NCI-H1048 (cell line): ENCODE measurements at places on chromosomes 2 and 18.

DNA sequence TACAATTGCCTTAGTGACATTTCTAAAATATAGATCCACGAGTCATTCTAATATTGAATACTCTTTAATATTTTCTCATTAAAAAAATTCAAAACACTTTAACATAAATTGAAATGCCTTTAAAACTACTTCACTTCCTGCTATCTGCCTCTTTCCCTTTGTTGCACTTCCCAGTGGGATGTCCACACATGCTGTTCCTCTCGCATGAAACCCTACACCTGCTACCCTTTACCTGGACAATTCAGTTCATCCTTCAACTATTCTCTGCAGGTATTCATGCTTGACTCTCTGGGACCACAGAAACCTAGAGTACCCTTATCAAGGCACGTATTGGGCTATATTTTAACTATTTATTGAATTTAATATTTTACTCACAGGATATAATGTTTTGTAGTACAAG, 373.3 kb upstream of the GALNT5 start:
- no peak for DNase-seq

GRCh38 chr2:102271844-102272243, 39.5 kb upstream of the IL1RL1 start:
- no peak for DNase-seq

DNA sequence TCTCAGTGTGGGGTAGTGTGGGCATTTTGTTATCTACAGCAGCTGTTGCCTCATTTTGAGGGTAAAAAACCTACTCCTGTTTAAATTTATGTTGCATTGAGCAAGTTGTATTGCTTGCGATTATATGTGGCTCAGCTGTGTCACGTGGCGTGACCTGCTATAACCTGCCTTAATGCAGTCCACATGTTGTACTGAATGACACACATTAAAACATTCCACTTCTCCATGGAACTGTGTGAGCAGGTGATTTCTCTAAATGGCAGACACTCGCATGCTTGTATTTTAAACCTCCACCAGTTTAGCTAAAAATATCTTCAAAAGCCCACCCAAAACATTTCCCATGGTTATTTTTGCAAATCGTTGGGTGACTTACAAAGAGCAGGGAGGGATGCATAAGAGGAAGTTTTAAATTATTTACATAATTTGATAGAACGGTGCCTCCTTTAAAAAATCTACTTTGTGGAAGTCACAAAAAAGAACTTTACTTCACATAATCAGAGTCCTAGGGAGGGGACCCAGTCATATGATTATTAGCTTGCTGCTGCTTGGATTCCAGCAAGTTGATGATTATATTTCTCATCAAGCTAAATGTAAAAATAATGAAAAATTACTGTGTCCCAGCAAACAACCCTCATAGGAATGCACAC, 163.3 kb upstream of the ZEB2 start:
- DNase-seq, result no peak

GRCh38 chr18:45231617-45232016, 383.7 kb upstream of the SLC14A2 start:
- DNase-seq, result no peak

DNA sequence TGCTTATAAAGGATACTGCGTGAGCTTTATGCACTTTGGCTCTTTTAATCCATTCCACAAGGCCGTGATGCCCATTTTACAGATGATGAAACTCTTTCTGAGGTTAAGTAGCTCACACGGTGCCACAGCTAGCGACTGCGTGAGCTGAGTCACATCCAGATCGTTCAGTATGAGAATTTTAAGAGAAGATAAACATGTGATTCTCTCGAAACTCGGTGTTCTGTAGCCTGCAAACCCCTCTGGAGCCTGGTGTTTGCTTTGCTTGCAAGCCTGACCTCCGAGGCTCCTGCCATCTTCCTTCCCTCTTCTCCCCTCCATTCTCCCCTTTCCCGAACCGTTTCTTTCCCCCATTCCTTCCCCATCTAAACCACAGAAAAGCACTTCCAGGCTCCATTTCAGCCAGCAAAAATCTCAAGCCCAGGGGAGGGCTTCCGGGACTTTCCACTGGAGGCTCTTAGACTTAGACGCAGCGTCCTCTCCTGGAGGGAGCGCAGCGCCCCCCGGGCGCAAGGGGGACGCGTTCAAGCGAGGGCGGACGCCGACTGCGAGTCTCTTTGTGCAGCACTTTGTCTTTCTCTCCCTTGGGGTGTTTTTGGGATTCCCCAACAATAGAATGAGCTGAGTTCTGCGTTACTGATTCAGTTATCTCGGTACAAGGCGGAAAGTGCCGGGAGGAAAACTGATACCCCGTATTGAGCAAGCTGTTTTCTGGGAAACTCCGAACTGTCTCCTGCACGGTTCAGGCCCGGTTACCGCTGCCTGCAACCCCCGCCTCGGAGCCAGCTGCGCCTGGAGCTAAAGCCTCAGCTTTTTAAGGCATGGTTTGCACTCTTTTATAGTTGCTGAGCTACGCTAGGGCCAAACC, 38.0 kb downstream of the CYP1B1 start:
- DNase-seq, result no peak

DNA sequence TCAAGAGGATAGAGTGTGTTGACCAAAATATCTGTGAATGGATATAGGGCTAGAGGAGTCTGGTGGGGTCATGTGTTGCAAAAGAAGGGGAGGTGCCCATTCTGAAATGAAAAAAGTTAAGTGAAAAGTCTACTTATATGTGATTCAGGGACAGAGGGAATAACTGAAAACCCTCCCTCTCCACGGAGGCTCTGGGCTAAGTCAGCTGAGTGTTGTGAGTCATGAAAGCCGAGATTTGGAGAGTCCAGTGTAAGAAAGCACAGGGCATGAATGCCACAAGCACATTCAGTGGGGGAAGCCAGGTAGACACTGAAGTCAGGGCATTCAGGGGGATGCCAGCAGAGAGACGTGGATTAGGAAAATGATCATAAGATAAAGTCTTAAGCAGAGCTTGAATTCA, 871.9 kb downstream of the TSN start:
- DNase-seq, result no peak

- no peak for DNase-seq
Observed at GRCh38 chr2:60849187-60849586, 32.2 kb upstream of the REL start.

GRCh38 chr2:117432746-117433145, 381.7 kb upstream of the DDX18 start:
- no peak for DNase-seq

DNA sequence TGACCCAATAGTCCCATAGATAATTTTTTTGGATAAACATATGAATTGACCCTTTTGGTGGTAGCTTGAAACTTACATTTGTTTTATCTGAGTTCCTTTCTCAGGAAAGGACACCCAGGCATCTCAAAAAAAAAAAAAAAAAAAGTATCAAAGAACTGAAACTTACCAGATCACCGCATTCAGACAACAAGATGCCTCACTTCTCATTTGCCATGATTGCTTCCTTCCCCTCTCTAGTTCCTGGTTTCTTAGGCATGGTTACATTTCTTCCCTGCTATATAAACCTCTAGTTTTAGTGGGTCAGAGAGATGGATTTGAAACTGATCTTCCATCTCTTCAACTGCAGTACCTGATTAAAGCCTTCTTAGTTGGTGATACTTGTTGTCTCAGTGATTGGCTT, 240.1 kb downstream of the ACKR3 start:
- DNase-seq, result no peak

DNA sequence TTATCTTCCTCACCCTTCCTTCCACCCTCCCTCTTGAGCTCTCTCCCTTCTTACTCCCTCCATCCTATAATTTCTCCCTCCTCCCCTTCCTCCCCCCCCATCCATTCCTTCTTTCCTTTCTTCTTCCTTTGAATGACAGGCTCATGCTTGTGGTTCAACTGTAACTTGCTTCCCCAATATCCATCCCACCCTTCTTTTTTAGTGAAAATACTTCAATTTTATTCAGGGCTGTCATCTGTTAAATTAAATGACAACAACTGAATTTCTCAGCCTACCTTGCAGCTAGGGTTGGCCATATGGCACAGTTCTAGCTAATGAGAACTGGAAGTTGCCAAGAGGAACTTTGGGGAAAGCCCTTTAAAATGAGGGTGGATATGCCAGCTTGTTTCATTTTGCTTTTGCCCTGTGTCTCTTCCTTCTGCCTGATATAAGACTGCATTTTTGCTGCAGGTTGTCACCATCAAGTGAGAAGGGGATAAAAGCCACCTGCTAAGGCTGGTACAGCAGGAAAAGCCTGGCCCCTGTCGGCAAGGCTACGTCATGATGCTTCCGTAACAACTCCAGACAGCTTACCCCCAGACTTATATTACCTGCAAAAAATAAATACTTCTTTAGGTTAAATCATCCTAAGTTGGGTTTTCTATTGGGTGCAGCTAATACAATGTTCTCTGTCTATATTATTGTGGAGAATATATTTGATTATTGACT, 121.8 kb downstream of the NXPH2 start:
- DNase-seq, result no peak

- no peak for DNase-seq
Observed at GRCh38 chr18:54235871-54236270, 11.4 kb upstream of the MBD2 start.

GRCh38 chr2:224716201-224716600, at the start of gene CCDC195:
Gene CCDC195 (minus strand): TSS chr2:224716365. CDS start chr2:224716365, 0 bp downstream.
- no peak for DNase-seq

DNA sequence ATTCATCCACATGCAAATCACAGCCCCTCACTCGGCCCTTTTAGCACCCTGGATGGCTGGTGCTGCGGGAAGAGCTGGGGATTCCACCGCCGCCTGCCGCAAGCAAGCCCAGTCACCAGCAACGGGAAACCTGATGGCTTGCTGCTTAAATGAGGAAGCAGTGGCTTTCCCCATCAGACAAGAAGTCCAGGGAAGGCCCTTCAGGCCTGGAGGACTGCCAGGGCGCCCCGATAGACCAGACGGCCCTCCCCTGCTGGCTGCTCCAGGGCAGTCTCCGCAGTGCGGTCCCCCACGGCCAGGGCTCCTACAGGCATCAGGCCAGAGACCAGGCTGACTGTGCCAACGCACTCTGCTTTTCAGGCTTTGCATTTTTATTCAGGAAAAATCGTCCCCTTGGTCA, 439.1 kb downstream of the EIPR1 start:
- DNase-seq, result no peak

DNA sequence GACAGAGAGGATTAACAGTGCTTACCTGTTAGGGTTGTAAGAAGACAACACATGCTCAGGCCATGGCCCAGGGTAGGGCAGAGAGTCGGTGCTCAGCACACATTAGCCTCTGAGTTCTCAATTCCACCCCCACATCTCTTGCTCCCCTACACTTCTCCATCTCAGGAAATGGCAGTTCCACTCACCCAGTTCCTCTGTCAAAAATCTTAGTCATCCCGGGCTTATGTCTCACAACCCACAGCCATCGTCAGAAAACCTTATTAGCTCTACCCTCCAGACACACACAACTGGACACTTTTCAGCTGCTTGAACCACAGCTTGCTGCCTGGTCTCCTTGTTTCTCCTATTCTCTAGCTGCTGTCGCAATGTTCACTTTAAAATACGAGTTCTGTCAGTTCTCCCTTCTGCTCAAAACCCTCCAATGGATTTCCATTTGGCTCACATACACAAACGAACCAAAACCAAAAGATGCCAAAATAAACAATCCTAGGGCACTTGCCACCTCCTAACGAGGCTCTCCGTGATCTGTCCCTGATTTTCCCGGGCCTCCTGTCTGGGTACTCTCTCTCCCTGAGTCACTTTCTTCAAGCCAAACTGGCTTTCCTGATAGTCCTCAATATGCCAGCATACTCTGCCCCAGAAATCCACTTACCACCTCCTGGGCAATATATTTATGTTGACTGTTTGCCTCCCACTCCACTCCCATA, 89.7 kb downstream of the KCTD1 start:
- DNase-seq, result no peak

- no peak for DNase-seq
Observed at GRCh38 chr18:41540237-41540871, 414.7 kb upstream of the PIK3C3 start.

DNA sequence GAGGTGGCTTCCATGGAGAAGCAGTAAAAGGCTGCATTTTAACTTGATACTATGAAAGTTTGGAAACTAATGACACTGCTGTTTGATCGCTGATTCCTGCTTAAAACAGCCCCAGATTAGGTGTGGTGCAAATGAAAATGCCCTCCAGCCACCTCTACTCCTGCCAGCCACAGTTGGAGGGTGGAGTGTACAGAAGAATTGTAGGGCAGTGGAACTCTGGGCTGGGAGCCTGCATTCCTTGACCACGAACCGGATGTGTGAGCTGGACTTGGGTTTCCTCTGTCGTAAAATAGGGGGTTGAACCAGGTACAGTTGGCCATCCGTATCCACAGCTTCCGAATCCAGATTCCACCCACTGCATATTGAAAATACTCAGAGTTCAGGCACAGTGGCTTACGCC, 84.6 kb upstream of the RFX8 start:
- DNase-seq, result no peak
